ENCODE measurements at places on chromosomes 5 and 9. TPM values are rescaled to one million over a fixed set of nuclear protein-coding genes. Genes with fewer than 3 reads are reported as not detected.

The RRAGA gene
- total RNA-seq = 39.7 TPM

The MEIKIN gene
- total RNA-seq = not detected

The IL13 gene
- total RNA-seq = not detected

The GLDC gene
- total RNA-seq = 5.1 TPM

The F2RL2 gene
- total RNA-seq = not detected

DNA sequence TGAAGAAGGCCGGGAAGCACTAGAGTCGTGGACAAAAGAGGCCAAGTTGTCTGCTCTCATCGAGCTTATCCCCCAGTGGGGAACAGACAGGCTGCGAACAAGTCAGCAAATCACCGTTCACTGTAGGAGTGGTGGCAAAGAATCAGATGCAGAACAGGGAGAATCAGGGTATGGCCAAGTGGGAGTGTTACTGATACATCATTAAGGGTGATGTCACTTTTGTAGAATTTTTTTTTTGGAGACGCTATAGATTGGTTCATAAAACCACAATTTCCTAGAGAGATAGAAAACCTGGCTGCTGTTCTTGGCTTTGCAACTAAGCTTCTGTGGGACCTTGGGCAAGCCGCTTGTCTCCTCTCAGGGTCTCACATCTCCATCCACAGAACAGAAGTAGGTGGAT is 21.3 kb downstream of the SPRY4 start:
- H3K4me1 ChIP-seq = no peaks in the 10 kb centered on the region
- H3K27me3 ChIP-seq = no peaks in the 10 kb centered on the region
- no peak overlapping the region for H3K4me3 ChIP-seq

DNA sequence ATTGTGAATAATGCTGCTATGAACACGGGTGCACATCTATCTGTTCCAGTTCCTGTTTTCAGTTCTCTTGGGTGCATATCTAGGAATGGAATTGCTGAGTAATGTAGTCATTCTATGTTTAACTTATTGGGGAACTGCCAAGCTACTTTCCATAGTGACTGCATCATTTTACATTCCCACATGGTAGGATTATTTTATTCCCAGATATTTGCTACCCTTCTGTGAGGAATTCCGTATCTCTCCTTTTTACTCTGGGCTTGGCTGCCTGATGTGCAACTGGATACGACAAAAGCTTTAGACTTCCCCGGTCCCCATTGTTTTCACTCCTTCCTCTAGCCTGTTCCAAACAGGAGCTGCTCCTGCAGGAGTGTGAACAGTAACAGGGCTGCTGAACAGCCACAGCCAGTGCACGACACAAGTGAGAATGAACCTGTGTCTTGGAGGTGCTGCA is 7.2 kb downstream of the TAS2R1 start:
- no peaks in the 10 kb centered on the region for H3K27me3 ChIP-seq
- DNase-seq = no peak
- no peak overlapping the region for H3K4me3 ChIP-seq
- H3K4me1 ChIP-seq = no peaks in the 10 kb centered on the region
- no peaks in the 10 kb centered on the region for H3K36me3 ChIP-seq

- no peak overlapping the region for H3K27ac ChIP-seq
- no peaks in the 10 kb centered on the region for H3K27me3 ChIP-seq
- no peak for DNase-seq
- H3K4me3 ChIP-seq = no peak overlapping the region
- H3K4me1 ChIP-seq = no peaks in the 10 kb centered on the region
- H3K36me3 ChIP-seq = no peaks in the 10 kb centered on the region
Measured at GRCh38 chr5:125338440-125339174, 592.2 kb upstream of the ZNF608 start.

DNA sequence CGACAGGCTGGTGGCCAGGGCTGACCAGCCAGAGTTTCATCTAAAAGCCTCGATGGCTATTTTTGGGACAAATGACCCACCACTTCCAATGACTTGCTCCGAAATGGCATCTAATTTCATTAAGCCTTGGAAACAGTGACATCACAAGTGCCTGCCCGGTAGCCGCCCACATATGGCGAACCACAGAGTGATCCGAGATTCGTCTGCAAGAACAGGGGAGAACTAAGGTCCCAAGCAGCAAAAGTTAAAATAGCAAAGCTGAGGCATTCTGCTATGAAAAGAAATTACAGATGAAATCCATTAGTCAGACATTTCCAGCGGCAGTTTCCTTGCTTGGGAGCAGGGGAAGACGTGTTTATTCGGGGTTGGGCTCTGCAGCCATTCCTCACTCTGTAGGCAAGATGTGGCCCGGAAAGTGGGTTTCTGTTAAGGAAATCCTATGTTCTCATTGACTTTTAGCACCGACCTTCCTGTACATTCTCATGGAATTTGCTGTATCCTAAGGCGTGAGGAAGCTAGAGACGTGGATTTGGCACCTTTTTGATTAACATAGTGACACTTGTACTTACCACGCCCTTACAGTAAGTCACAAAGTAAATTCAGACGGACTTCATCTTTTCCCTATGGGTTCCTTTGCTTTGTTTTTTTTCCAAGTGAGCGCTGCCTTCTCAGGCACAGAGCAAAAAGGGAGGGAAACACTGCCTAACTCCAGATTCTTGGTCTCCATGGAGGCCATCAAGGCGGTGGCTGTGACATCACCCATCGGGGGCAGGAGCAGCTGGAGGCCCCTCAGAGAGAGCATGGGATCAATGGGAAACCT is 45.1 kb downstream of the ERGIC1 start:
- H3K27ac ChIP-seq = no peak overlapping the region
- peaks cover 5% of the 10 kb centered on the region for H3K36me3 ChIP-seq
- H3K4me1 ChIP-seq = peaks cover 33% of the 10 kb centered on the region
- H3K4me3 ChIP-seq = no peak overlapping the region
- H3K27me3 ChIP-seq = no peaks in the 10 kb centered on the region
